ENCODE measurements at places on chromosomes 1 and 21. TPM values are rescaled to one million over a fixed set of nuclear protein-coding genes. Genes with fewer than 3 reads are reported as not detected.

The PARP1 gene
- total RNA-seq, result 98.9 TPM

The CYP4A22 gene
- not detected for total RNA-seq

The CLDN17 gene
- total RNA-seq, result not detected

The KRTAP10-10 gene
- total RNA-seq, result not detected

The S100A4 gene
- total RNA-seq, result 166 TPM

The RIMS3 gene
- total RNA-seq, result 0.34 TPM

The CCDC27 gene
- total RNA-seq, result not detected

The AMY2B gene
- total RNA-seq, result 19.0 TPM

The ASAP3 gene
- total RNA-seq, result 58.4 TPM

DNA sequence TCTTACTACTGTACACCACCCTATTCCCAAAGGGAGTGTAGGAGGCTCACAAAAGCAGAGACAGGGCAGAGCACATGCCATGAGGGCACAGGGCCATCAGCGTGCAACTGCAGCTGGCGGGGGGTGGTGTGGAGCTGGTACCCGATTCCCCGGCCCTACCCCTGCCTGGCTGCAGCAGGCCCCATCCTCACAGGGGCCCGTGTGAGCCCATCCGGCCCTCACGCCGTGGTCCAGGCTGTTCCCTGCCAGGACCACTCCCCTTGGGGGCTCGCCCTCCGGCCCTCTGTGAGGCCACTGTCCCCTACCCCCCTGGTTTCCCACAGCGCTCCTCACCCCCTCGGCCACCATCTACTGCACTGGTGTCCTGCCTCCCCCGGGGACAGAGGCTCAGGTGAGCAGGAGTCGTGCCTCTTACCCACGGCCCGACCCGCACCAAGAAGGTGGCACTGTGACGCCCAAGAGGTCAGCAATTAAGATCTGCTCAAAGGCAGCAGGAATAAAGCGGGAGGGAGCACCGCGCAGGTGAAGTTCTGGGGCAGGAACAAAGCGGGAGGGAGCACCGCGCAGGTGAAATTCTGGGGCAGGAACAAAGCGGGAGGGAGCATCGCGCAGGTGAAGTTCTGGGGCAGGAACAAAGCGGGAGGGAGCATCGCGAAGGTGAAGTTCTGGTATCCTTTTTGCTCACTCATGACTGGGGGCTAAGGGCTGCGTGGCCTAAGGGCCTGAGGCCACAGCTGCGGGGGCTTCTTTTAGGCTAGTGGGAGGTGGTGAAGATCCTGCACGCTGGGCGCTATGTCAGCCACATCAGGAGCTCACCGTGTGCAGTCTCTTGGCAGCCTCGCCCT, 3.9 kb downstream of the POFUT2 start:
- DNase-seq, result no peak

DNA sequence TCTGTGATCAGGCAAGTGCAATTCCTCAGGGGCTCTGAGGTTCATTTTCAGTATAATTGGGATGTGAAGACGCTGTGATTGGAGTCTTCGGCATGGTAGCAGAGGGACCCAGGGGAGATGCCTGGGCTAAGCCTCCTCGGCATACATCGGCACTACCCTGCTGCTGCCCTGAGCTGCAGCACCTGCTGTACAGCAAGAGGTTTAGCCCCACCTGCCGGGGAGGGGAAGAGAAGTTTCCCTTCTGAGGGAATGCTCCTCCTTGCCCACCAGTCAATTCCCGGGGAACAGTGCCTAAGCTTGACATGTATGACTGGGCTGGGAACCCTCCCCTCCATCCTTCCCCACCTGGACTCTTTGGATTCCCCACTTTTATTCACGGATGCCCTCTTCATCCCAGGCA, 24.9 kb downstream of the CNIH3 start:
- no peak for DNase-seq

GRCh38 chr1:35433714-35434113, 123.5 kb downstream of the KIAA0319L start:
- no peak for DNase-seq

GRCh38 chr1:153586347-153586746, 20.7 kb upstream of the S100A2 start:
- no peak for DNase-seq

DNA sequence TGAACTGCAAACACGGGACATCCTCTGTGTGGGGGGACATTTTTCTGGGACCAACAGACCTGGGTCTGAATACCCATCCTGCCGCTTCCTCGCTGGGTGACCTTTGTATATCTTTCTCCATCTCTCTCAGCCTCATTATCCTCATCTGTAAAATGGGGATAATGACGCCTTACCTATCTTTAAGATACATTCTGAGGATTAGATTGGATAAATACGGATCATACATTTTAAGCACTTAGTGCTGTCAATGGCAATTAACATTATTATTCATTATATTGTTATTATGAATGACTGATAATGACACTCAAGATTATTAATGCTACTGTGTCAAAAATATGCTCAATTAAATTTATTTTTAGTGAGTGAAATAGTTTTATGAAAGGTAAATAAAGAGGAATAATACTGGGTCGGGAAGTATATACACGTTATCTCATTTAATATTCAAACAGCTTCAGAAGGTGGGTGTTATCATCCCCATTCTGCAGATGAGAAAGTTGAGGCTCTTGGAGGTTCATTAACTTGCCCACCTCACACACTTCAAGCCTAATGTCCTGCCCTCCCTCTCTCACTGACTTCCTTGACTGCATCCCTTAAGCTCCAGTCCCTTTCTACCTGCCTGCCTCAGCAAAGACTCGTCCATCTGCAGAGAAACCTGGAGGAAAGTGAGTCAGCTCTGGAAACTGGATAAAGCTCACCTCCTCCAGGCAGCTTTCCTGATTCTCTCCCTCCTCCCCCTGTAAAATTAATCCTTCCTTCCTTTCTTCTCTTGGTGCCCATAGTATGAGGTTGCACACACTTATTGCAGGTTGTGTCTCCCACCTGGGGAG, 120.7 kb upstream of the JUN start:
- no peak for DNase-seq

GRCh38 chr21:30818837-30819610, 6.0 kb upstream of the KRTAP8-1 start:
- DNase-seq, result no peak

- no peak for DNase-seq
These were observed 213.5 kb downstream of the SMYD3 start for GRCh38 chr1:246293366-246294121.

DNA sequence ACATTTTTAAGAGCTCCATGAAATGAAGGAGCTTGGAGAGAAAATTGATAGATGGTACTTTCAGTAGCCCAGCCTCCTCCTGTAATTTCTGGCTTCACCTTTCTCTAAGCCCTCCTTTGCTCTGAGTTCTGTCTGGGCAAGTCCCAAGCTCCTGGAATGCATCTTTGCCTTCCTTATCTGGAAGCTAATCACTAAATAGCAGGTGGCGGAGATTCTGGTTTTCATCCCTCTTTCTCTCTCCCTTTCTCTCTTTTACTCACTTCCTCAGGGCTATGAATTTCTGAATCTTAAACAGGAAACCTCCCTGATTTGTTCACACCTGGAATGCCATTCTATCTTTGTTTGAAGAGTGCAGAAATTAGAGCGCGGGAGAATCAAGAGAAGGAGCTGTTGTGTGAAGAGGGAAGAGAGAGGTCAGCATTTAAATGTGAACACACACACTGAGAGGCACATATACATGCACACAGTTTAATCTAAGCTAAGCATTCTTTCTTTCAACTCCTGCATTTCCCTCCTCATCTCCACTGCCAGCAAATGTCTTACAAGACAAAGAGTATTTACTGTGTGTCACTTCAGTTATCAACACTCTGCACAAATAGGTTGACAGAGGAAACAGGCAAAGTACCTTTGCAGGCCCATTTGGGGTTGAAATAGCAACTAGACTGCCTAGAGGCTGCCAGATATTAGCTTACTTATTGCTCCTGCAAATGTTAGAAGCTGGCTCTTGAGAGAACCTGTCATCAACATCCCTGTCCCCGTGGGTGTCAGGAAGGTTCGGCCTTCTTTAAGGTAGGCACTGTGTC, 199.4 kb upstream of the CAMK1G start:
- DNase-seq, result no peak

DNA sequence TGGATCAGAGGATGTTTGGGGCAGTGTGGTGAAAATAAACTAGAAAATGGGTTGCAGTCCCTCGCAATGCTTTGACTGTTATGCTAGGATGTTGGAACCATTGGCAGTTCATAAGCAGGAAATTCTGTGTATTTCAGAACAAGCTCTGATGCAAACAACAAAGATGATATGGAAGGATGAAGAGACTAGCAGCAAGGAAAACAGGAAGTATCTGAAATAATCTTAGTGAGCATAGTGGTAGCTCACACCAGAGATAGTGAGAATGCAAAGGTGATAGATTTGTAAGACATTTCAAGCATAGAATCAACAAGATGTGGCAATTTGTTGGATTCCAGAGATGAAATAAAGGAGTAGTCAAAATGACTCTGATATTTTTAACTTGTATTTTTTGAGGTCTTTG, 11.1 kb upstream of the RCC1 start:
- no peak for DNase-seq

GRCh38 chr1:5373281-5373680, 618.9 kb downstream of the NPHP4 start:
- no peak for DNase-seq
